Effector CD4-positive, alpha-beta T cell (primary cell): ENCODE measurements at places on chromosomes 16 and 17.

DNA sequence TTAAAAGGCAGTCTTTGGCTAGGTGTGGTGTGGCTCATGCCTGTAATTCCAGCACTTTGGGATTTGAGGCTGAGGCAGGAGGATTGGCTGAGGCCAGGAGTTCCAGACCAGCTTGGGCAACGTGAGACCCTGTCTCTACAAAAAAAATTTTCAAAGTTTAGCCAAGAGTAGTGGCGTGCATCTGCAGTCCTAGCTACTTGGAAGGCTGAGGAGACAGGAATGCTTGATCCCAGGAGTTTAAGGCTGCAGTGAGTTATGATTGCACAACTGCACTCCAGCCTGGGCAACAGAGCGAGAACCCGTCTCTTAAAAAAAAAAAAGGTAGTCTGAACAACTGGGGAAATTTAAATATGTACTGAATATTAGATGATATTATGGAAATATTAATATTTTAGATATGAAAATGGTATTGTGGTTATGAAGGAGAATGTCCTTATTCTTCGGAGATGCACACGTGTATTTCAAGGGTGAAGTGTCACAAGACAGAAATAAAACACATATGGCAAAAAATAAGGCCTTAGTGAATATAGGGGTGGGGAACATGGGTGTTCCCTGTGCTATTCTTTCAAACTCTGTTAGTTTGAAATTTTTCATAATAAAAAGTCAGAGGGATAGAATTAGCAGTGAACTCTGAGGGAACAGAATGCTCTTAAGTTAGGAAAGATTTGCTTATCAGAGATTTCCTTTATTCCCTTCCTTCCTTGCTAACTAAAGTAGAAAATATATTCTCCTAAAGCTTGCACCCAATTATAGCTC is 144.7 kb downstream of the CDK5R1 start:
- DNase-seq, result no peak

DNA sequence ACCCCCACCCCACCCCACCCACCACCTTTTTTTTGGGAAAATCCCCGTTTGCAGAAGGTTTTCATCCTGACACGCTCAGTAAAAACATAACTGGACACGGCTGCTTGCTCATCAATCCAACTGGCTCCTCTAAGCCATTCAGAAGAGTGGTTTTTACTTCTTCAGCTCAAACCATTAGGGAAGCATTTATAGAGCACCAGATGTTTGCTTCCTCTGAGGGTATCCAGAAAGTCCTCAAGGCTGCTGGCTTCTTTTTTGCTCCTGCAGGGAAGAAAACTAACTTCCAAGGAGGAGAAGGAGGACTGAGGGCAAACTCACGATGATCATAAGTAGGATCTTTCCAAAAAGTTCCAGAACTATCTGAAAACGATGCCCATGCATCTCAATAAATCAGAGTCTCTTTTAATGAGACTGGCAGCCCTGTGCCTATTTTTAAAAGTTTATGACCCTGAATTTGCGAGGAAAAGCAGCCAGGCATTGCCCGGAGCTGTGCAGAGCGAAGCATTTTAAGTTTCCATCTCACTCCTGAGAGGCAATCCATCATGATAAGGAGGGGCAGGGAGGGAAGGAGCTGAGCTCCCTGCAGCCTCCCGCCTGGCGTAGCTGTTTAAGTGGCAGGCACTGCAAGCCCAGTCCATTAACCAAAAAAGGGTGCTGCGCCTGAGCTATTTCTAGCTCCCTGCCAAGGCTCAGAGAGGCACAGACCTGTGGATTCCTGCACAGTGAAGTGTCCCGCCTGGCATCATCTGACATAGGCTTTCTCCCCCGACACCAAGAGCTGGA is 146.3 kb upstream of the FOXF1 start:
- DNase-seq, result no peak

GRCh38 chr16:17817260-17817659 is 346.5 kb upstream of the XYLT1 start:
- no peak for DNase-seq

DNA sequence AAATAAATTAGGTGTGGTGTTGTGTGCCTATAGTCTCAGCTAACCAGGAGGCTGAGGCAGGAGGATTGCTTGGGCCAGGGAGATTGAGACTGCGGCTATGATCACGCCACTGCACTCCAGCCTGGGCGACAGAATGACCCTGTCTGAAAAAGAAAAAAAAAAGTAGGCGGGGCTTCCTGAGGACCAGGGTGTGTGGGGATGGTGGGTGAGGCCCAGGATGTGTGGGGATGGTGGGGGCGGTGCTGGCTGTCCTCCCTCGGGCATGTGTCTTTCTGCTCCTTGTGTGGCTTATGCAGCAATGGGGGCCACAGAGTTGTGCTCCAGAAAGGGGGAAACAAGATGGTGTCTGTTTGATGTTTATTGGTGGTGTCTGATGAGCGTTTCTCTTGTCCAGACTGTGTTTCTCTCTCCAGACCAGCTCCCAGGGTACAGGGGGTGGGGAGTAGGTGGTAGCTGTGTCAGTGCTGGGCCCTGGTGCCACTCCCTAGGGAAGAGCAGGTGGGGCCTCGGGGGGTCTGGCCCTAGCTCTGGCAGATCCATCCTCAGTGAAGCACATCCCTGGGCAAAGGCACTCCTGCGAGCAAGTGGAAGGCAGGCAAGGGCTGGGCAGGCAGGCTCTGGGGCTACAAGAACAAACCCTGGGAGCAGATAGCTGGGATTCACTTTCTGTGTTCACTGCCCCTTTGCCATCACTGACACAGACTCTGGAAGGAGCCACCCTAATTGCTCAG is 2.3 kb downstream of the LCAT start:
- DNase-seq, result no peak

GRCh38 chr17:18963126-18964017 is 11.4 kb downstream of the SLC5A10 start:
- no peak for DNase-seq
